Kidney glomerular epithelial cell (primary cell): ENCODE measurements at places on chromosomes 12 and 14.
A peak's percentile ranks its signal among the peaks of the same experiment; 100 is the strongest.

DNA sequence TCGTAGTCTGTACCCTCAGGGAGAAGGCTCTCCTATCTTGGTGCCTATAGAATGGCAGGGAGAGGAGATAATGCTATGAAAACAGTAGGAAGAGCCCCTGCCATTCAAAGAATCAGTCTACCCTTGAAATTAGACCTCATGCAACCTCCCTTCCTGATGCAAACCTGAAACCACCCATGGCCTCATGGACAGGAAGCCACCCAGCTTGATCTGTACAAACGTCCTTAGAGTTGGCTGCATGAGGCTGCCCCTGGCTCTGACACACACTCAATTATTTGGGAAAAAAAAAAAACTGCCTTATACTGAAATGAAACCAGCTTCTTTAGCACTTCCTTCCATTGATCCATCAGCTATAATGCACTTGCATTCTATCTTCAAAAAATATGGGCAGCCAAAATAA, 116.6 kb upstream of the BCL2L14 start:
- DNase-seq: no peak

GRCh38 chr12:52167526-52167925, 24.3 kb downstream of the KRT80 start:
- no peak for DNase-seq

- no peak for DNase-seq
These were observed 72.7 kb downstream of the NOVA1 start for GRCh38 chr14:26525085-26525484.

GRCh38 chr14:87161502-87161901, 831.5 kb downstream of the GALC start:
- no peak for DNase-seq

DNA sequence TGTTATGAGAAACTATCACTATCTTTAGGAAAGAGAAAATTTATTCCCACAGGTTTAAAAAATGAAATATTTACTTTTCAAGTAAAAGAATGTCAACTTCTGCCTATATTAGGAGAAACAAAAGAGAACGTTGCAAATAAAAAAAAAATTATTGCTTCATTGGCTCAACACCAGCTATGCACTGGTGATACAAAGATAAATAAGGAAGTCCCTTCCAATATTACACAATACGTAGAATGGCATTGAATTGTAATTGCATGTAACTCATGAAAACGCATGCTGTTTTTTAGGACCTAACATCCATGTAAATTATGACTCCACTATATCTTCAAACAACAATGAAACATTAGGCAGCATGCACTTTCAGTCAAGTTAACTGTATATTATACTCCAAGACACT, 56.4 kb upstream of the RERGL start:
- no peak for DNase-seq

DNA sequence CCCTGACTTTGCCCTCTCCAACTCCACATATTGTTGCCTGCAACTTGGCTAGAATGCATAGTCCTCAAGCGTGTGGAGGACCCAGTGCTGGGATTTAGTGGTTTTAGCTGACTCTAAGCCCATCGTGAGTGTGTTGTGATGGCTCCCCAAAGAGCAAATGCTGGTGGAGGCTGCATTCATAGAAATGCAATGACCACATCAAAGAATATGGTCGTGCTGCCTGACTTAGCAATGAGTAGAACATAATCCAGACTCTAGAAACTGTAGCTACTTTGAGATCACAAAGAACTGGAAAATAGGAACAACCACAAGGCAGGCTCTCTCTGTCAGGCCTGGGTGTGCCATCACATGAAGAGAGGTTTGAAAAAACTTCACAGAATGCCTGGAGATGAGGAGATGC, 1.3 kb downstream of the DYRK4 start:
- no peak for DNase-seq

GRCh38 chr14:101739446-101740141, 21.9 kb upstream of the PPP2R5C start:
- no peak for DNase-seq

DNA sequence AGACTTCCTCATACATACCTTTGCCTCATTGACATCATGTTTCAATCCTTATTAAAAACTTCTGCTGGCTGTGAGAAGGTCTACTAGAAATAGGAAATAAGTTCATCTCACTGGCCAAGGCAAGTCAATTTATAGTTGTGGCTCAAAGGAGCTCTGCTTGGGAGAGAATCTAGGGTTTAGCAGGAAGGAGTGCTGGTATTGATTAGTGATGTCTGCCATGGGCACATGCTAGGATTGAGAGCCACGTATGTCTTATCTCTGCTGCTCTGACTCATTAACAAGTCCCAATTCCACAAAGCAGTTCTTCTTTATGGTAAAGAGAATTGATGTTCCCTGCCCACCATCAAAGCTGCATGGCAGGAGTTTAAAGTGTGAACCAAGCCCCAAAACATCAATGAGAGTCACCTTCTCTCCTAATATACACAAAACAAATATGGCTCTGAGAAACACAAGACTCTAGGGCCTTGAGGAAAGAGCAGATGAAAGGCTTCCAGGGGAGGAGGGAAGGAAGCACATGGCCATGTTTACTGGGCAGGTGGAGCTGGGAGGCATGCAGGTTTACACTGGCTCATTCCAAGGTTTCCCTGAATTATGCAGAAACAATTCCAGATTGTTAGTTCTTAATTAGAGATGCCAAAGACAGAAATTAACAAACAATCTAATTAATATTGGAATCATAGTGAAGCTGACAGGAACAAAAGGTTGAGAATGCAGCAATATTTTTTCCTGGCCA, 931.9 kb upstream of the TMEM132C start:
- DNase-seq: no peak

- no peak for DNase-seq
These were observed 122.0 kb downstream of the AACS start for GRCh38 chr12:125187148-125187745.

GRCh38 chr14:77059276-77059915, 30.9 kb upstream of the IRF2BPL start:
- no peak for DNase-seq

DNA sequence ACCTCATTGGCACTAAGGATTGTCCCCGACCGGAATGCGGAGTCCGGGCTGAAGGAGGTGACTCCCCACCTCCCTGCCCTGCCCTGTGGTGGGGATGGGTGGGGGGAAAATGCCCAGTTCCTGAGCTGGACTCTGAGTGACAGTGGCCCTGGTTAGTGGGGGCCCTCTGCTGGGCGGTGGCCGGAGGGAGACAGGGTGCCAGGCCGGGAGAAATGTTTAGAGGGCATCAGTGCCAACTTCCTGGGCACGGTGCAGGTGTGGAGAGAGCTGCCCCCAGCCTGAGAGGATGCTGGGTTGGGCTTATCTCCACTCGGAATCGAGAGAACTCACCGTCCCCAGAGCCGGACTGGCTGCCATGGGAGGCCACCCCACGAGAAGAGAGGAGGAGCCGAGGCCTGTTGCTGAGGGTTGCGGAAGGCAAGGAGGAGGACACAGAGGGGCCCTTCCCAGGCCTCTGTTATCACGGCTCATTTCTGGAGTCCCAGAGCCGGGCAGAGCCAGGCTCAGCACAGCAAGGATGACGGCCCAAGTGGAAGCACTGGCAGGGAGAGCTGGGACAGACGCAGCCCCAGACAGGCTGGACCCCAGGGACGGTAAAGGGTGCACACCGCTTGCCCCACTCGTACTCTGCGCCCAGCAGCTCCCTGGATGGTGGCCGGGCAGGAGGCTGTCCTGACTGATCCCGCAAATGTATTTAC, 156.7 kb downstream of the KIF26A start:
- no peak for DNase-seq

DNA sequence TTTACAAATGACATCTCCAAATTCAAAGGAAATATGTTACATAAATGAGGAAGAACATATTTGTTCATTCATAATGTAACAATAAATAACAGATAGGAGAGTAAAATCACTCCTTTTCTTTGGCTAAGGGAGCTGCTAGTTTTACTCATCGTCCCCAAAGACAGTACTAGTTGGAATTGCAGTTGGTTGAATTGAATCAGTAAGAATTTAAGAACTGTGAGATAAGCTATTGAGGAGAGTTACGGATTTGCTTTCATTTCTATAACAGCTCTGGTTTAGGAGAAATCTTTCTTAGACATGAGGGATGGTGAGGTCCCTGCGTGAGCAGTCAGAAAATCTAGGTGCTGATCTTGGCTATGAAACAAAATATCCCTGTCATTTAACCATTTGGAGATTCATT, 402.8 kb downstream of the AEBP2 start:
- DNase-seq: no peak

- peak; percentile 43 for DNase-seq
These were observed 394.0 kb upstream of the SYT1 start for GRCh38 chr12:78470354-78471195.

DNA sequence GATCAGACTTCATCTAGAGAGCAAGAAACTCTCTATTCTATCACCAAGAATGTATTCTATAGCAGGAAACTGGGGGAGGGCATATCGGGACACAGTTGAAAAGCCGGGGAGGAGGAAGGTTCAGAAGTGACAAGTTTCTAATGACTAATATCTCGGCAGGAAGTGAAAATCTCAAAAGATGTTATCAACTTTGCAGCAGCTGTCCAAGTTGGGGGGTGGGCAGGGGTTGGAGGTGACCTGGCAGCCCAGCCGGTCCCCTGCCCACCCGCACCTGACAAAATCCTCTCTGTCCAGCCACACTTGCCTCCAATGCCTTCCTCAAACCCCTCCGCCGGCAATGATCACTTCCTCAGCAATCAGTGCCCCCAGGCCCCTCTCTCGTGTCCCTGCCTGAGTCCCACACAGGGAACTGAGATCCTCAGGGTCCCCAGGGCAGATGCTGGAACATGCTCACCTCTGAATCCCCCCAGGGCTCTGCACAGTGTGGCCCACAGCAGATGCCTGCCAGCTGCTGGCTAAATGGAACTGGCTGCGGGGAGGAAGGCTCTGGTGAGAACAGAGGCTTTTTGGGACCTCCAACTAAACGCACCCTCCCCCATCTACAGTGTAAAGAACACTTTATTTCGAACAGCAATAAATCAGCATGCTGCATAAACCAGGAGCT, 43.9 kb downstream of the CCDC88C start:
- DNase-seq: no peak

DNA sequence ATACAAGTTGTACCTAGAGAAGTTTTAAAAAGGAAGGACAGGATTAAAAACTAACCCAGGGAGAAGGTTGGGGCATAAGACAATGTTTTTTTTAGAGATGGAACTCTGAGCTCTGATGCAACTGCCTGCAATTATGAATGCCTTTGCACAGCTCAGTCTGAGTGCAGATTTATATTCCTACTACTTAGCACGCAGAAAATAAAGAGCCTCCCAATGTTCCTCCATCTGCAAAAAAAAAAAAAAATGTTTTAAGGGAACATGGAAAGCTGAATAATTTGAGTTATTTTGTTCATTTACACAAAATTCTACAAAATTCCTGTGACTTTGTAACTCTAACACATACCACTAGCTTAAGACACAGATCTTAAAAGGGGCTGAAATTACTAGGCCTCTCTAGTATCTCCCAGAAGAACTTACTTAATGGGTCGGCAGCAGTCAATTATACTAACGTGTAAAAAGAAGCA, 15.7 kb downstream of the CLIP1 start:
- no peak for DNase-seq

DNA sequence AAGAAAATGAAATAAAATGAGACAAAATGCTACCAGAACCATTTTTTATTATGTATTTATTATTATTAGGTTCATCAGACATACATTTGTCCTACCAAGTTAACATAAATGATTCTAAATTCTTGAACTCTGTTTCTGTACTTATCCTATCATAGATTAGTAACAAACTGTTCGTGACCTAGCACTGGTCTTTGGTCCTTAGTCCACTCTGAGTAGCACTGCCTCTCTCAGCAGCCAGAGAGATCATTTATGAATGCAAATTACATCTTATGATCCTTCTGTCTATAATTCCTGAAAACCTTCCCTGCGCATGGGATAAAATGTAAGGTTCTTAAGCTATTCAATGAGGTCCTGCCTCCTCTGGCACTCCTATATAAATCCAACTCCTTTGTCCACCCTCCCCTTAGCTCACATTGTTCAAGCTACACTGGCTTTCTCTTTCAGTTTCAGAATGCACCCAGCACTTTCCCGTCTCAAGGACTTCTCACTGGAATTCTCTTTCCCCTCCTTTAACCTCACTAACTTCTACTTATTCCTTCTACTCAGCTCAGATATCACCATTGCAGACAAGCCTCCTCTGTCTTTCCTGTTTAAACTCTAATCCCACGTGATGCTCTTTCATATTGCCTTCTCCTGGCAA, 17.1 kb downstream of the PDZRN4 start:
- DNase-seq: no peak

- DNase-seq: no peak
These were observed 7.1 kb upstream of the EP400 start for GRCh38 chr12:131942671-131943070.
